ENCODE measurements at places on chromosomes 13 and 19.
A peak's percentile ranks its signal among the peaks of the same experiment; 100 is the strongest.

DNA sequence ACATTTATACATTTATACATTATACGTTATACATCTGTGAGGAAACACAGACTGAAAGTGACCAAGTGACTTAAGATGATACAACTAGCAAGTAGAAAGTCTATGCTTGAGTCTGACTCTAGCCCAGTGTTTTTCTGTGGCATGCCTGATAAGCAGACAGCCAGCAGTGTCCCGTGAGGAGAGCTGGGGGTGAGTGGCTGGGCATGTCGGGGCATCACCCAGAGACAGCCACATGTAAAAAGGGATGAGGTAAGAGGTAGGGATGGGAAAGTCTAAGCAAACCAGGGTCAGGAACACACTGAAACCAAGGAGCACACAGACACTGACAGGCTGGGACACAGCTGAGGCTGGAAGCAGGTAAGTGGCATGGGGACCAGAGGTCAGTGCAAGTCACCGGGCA is 333.2 kb downstream of the FOXO1 start:
- no peak for DNase-seq

GRCh38 chr13:109007946-109008345 is 378.5 kb downstream of the MYO16 start:
- no peak for DNase-seq

GRCh38 chr13:97440598-97441170 is 6.7 kb downstream of the RAP2A start:
- DNase-seq: no peak

- no peak for DNase-seq
Measured at GRCh38 chr13:102197193-102197592, 204.7 kb downstream of the FGF14 start.

DNA sequence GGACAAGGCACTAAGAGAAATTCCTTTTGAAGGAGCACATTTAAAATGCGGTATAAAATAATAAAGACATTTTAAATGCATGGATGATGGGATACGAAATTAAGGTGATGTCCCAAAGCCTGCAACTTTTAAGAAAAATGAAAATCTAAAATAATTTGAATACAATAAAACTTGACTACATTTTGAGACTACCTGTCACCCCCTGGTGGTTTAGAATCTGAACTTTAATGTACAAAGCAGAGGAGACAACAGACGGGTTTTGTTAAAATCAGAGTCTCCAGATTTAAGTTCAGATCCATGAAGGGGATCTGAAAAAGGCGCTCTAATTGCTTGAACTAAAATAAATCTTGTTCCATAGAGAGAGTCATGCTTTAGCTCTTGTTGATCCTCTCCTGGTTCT is 1129.3 kb upstream of the PCDH20 start:
- DNase-seq: no peak

GRCh38 chr13:45615501-45616101 is at the start of gene ERICH6B:
TSS of gene ERICH6B (minus strand) at chr13:45615739. CDS start at chr13:45597005, 18,734 bp downstream.
- no peak for DNase-seq

DNA sequence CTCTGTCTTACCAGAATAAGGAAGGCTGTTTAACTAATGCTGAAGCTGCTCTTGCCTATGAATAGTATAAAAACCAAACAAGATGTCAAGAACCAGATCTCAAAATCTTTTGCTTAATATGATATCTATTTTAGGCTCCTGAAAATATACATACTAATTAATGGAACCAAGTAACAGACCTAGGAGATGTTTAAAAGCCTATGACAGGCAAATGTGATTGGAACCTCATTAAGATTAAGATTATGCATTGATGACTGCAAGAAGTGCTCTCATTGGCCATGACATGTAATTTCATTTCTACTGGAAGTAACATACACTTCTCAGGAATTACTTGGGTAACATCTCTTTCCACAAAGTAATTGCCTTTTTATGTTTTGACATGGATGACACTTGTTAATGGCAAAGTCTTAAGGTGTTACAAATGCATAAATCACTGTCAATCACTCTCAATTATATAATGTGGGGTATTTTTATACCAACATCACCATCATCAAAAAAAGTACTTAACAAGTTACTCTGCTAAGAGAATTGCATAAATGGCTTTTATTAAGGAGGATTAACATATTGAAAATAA is 326.9 kb upstream of the MIR17HG start:
- no peak for DNase-seq

GRCh38 chr19:30696514-30696913 is 324.3 kb downstream of the ZNF536 start:
- no peak for DNase-seq

DNA sequence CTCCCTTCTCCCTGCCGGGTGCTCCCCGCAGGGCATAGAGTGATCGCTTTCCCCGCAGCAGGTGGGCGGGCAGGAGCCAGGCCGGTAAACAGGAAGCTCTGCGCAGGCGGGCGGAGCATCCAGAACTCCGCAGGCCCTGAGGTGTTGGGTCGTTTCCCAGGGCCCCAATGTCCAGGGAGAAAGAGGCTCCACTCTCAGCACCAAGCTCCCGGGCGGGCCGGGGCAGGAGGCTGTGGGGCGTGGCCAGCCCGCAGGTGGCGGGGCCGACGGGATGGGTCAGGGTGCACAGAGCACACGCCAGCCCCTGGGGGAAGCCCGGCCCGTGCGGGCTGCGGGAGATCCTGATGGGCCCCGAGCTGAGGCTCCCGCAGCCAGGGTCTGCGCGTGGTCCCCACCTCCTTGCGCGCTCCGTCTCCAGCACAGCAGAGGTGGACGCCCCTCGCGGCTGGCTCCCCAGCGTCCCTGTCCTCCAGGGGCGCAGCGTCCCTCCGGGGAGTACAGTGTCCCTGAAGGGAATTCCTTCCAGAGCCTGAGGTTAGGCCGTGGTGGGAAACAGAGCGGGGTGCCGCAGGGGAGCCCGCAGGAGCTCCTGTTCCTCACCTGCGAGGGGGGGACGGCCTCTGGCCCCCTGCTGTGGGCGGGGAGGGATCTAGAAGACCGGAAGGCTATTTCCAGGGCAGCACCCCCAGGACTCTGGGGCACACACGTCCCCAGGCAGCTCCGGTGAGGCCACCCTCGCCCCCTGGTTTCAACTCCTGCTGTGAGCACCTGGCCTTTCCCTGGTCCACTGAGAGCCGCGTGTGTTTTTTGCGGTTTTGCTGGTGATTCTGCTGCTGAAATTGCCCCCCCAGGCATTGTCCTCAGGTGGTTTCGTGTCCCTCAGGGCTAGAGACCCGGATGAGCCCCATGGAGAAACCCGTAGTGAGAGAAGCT is 12.2 kb downstream of the PIP5K1C start:
- peak; percentile 33 for DNase-seq

DNA sequence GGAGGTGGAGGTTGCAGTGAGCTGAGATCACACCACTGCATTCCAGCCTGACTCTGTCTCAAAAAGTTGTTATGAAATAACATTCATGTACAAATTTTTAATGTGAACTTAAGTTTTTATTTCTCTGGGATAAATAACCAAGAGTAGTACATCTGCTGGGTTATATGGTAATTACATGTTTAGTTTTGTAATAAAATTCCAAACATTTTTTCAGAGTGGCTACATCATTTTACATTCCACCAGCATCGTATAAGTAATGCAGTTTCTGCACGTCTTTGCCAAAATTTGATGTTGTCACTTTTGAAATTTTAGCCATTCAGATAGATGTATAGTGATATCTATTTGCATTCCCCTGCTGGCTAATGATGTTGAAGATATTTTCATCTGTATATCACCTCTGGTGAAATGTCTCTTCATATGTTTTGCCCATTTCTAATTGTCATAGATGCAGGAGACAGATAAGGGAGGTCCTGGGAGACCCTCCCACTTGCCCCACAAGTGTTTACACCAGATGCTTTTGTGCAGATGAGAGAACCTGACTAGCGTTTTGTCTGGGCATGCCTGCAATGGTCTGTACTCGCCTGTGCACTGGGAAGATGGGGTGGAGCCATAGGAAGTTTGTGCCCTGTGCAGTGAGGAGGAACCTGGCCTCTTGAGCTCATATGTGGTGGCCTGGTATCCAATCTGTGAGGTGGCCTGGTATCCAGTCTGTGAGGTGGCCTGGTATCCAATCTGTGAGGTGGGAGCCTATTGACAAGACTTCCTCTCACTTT is 12.7 kb upstream of the KBTBD6 start:
- DNase-seq: no peak

DNA sequence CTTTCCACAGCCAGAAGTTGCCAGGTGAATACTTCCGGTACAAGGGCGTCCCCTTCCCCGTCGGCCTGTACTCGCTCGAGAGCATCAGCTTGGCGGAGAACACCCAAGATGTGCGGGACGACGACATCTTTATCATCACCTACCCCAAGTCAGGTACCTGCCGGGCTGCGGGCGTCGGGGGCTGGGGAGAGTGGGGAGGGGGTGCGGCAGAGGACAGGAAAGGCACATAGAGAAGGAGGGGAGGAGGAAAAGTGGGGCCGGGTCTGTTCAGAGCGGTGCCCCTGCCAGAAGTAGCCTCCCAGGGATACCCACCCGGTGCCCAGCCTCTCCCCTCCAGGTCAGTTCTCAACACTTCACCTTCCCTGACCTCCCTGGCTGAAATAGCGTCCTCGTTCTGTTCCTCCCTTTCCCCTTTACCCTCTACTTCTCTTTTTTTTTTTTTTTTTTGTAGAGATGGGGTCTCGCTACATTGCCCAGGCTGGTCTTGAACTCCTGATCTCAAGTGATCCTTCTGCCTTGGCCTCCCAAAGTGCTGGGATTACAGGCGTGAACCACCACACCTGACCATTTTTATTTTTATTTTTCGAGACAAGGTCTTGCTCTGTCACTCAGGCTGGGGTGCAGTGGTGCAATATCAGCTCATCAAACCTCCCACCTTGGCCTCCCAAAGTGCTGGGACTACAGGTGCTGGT is 24.1 kb downstream of the SULT2B1 start:
- no peak for DNase-seq

- no peak for DNase-seq
Measured at GRCh38 chr13:113178070-113178895, 19.8 kb downstream of the PROZ start.

DNA sequence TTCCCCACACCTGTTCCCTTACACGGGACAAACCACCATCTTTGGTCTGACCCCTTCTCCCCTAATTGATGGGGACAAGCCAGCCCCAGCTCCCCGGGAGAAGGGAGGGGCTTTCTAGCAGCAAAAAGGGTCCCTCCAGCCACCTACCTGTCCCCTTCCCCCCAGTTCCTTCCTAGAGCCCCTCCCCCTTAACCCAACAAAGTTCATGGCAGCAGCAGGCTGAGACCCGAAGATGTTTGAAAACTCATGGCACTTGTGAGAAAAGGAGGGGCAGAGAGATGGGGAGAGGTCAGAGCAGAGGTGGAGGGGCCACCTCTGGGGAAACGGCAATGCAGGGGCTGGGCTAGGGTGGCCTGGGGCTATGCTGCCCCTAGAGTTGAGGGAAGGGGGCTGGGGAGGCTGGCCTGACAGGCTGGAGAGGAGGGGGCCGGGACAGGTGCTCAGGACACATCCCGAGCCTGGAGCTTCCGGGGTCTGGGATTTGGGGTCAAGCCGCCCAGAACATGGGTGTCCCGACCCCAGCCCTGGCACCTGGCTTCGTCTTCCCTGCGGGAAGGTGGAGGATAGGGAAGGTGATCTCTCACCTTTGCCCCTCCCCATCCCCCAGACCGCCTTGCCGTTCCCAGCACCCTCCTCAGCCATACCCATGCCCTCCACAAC is 12.5 kb upstream of the ASF1B start:
- DNase-seq: no peak

DNA sequence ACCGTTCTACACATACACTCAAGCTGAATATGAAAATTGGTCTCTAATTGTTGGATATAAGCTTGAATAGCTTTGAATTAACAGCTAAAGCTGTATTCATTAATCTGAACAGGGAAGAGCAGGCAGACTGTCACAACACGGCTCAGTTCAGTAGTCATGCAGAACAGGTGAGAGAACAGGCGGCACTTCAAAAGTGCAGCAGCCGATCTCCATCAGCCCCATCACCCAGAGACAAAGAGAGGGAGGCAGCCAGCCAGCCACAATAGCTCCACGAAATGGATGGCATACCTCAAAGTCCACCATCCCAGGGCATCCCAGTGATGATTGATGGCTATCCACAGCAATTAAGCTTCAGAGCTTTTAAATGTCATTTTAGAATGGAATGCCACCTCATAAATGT is 419.2 kb downstream of the OLFM4 start:
- DNase-seq: no peak

GRCh38 chr13:60679928-60680694 is 283.1 kb downstream of the TDRD3 start:
- no peak for DNase-seq

DNA sequence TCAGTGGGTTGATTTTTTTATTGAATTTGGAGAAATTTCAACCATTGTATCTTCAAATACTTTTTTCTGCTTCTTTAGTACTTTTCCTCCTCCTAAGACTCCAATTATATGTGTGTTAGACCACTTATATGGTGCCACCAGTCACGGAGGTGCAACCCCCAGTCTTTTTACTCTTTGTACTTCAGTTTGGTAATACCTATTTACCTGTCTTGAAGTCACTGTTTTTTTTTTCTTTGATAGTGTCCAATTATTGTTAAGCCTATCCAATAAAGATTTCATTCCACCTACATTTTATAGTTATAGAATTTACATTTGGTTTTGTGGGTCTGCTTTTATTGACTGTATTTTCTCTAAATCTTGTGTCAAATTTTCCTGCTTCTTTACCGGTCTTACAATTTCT is 14.9 kb downstream of the ZNF283 start:
- DNase-seq: no peak

DNA sequence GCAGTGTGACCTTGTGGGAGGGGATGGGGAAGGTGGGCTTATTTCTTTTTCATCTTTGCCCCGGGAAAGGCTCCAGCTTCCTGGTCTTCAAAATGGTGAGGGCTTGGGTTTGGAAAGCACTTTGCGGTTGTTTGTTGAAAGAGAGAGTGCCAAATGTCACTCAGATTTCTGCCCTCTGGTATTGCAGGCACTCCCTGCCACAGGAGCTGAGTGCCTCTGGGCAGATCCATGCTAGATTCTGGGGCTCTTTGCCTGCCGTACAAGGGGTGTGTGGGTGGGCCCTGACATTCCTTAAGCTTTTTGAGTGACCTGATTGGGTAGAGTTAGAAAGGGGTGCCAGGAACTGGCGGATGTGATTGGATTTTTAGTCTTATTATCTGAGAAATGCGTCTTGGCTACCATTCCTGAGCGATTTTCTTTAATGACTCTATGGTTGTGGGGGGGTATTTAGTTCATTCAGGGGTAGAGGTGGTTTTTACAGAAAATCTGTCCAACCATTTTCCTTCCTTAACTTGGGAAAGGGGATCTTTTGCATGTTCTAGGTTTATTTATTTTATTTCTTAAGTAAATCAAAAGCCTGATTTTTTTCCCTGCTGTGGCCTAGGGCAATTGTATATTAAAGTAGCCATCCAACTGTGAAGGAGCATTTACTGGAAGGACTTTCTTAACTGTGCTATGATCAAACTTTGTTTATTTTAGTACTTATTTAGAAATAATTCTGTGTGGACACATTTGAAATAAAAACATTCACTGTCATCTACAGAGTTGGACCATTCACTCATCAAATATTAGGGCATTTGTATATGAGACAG is 3.2 kb downstream of the ARHGAP35 start:
- DNase-seq: no peak

DNA sequence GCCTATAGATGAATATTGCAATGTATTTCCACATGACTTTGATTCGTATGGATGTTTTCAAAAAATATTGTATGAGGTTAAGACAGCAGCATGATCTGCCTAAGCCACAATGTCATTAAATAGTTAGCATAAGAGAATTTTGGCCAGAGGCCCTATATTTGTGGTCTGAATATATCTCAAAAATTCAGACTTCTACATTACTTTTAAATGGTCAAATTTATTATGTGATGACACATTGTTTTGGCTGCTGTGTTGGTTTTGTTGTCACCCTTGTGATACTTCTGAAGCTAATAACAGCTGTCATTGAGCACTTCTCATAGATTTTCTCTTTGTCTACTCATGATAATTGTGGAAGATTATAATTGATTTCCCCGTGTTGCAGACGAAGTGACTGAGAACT is 288.2 kb downstream of the MYO16 start:
- DNase-seq: no peak
